ENCODE measurements at places on chromosomes 12 and 14.

GRCh38 chr12:109020146-109020795 lies 597 bp downstream of the SVOP start:
- DNase-seq, result no peak

GRCh38 chr12:82754856-82755255 lies 68.2 kb downstream of the TMTC2 start:
- DNase-seq, result no peak

GRCh38 chr12:123073292-123073691 lies 77.6 kb downstream of the PITPNM2 start:
- no peak for DNase-seq

GRCh38 chr12:118206107-118206412 lies 70.1 kb downstream of the PEBP1 start:
- DNase-seq, result no peak

GRCh38 chr12:6771091-6771495 lies 1.2 kb upstream of the LAG3 start:
- no peak for DNase-seq

- DNase-seq, result no peak
These were observed 11.7 kb downstream of the DAAM1 start for GRCh38 chr14:59200195-59200594.

DNA sequence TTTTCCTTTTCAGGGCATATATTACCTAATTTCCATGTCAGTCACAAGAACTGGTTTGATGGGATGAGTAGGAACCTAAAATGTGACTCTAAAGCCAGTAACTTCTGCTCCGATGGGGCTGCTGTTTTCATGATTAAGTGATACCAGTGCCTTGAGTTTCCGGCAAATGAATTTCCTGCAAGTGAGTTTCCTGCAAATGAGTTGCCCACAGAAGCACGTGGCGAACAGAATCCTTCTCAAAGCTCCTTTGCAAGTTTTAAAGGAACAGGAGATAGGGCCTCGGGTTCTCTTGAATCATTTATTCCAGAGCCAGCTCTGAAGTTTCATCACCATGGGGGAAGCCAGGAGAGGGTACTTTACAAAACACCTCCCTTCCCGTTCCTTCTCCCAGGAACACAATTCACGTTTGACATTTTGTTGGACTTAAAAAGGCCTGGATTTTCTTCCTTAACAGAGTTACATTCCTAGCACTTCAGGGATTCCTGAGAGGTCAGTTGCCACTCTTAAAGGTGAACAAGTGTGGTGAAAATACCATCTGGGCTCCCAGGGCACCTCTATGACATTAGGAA lies 2.2 kb upstream of the PPTC7 start:
- peak; percentile 36 for DNase-seq

DNA sequence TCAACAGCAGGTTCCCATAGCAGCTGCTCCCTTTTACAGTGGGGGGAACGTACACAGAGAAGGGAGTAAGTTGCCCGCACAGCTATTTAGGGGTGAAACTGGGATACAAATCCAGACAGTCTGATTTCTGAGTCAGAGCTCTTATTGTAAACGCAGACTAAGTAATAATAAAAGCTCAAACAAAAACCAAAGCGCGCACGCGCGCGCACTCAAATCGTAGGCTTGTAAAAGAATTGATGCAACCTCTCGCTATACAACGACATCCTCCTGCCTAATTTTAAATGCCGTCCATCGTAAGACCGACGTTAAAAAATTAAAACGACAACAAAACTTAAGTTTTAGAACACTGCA lies 747 bp upstream of the DACT1 start:
- DNase-seq, result no peak

GRCh38 chr14:22802860-22803686 lies 12.2 kb downstream of the SLC7A7 start:
- DNase-seq, result no peak

DNA sequence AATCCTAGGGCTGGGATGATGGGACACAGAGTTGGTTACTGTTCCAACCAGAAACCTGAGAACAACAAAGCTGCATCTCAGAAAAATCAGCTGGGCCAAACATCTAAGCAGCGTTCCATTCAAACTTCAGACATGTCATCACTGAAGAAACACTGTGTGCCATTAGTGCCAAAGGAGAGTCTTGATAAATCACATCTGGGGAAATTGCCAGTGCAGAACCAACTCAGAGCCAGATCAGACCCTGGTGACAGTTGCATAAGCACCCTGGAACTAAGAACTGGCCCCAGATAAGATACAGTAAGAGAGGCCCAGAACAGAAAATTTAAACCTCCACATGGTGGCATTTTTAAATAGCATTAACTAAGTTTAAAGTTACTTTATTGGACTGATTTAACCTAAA lies 482.8 kb downstream of the PRKD1 start:
- no peak for DNase-seq

- DNase-seq, result no peak
These were observed 81.6 kb downstream of the SPRING1 start for GRCh38 chr12:116656306-116656705.

GRCh38 chr14:24437020-24437735 lies 5.4 kb downstream of the SDR39U1 start:
- no peak for DNase-seq

DNA sequence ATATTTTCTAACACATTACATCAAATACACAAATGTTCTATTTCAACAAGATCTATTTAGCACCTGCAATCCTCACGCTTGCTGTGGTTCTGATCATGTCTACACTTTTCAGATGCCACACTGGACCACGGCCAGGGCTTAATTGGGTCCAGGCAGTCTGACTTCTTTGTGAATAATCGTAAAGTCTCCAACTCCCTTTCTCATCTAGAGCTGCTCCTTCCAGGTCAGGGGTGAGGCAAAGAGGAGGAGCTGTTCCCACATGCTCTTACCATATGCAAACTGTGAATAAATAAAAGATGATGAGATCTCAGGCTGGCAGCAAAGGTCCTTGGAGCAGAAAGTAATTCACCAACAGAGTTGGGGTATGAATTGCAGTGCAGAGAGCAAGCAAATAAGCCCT lies 316.6 kb downstream of the GLT1D1 start:
- no peak for DNase-seq

DNA sequence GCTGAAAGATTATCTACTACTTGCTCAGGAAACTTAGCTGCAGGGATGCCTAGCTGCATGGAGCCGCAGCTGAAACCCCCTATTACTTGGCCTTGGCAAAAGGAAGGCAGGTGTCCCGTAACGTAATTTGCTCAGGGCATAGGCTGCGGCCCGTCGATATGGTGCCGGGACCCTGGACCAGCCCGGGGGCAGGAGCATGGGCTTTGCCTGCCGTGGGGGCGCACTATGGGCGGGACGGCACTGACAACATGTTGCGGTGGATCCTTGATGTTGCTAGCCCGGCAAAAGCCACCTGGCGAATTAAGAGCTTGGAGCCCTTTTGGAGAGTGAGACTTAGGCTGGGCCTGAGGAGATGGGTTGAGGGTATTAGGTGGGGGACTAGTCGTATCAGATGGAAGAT lies 1551.2 kb downstream of the AACS start:
- DNase-seq, result no peak

DNA sequence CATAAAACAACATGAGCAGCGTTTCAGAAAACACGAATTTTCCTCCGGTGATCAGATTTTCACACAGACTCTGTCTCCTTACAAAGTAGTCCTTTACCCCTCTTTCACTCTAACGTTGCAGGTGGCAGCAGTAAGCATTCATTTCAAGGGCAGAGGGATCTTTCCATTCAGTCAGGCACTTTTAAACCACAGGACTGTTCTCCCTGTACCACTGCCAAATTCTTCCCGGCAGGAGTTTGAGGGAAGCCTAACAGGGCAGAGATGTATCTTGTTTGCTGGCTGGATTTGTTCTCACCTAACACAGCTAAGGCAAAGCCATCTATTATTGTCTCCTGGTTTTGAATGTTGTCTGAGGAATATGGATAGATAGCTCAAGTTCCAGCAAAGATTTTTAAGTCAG lies 1187.3 kb upstream of the SEL1L start:
- DNase-seq, result no peak

DNA sequence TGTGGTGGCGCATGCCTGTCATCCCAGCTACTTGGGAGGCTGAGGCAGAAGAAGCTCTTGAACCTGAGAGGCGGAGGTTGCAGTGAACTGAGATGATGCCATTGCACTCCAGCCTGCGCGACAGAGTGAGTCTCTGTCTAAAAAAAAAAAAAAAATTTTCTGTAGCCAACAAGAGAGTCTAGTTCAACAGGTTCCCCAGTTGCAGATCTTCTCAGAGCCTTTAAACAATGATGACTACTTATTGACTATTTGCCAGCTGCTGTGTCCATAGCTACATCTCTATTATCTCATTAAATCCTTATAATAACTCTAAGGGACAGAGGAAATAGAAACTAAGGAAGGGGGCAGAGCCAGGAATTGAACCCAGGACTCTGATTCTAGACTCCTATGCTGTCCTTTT lies 15.2 kb upstream of the MYL2 start:
- no peak for DNase-seq

DNA sequence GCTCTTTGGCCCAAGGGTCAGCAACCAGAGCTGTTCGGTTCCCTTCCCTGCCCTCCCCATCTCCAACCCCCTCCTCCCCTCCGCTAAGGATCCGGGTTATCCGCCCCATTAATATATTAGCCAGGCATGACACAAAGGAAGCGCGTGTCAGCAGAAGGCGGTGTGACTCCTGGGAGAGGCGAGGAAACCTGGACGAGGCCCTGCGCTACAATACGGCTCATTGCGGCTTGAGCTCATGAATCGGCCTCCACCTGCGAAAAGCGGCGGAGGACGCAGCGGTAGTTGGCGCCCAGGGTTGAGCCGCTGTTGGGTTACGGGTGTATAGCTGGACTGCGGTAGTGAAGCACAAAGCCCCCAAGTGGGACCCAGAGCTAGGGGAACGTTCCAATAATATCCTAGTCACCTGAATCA lies 9.9 kb downstream of the FOXA1 start:
- no peak for DNase-seq

- no peak for DNase-seq
These were observed 172.4 kb upstream of the NTF3 start for GRCh38 chr12:5259523-5259922.

GRCh38 chr12:116276652-116277466 lies 634 bp downstream of the MED13L start:
- DNase-seq, result peak; percentile 57

DNA sequence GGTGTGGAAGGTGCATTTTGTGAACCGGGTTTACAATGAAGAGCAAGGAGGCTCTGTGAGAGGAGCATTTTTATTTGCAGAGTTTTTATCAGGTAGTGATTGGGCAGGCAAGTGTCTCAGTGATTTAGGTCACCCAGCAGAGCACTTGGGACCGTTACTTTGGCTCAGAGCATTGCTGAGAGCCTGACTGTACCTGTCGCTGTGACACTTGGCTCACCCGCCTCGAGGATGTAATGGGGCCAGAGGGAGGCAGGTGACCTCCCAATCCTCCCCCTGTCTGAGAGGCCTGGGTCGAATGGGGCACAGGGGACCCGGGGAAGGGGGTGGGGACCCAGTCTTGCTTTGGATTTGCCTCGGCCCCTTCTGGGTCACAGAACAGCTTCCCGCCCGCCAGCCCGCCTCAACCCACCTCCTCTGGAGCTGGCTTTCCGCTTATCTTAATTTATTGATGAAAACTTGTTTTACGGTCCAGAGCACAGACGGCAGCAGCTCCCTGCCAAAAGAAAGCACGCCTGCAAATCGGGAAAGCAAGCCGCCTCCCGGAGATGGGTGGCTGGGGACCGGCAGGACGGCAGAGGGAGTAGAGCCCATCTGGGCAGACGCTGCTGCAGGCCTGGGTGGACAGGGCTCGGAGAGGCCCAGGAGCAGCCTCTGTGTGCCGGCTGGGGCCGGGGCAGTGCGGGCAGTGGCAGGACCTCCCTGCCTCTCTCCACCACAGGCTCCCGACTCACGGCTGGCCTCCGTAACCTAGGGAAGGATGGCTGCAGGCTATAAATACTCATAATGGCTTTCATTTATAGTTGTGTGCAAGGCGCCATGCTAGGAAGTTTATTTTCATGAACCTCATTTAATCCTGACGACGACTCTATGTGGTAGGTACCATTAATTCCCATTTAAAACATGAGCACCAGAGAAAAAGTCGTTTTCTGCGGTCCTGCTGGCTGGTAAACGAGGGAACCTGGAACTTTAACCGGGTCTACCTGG lies 187.1 kb downstream of the TSPAN9 start:
- no peak for DNase-seq

DNA sequence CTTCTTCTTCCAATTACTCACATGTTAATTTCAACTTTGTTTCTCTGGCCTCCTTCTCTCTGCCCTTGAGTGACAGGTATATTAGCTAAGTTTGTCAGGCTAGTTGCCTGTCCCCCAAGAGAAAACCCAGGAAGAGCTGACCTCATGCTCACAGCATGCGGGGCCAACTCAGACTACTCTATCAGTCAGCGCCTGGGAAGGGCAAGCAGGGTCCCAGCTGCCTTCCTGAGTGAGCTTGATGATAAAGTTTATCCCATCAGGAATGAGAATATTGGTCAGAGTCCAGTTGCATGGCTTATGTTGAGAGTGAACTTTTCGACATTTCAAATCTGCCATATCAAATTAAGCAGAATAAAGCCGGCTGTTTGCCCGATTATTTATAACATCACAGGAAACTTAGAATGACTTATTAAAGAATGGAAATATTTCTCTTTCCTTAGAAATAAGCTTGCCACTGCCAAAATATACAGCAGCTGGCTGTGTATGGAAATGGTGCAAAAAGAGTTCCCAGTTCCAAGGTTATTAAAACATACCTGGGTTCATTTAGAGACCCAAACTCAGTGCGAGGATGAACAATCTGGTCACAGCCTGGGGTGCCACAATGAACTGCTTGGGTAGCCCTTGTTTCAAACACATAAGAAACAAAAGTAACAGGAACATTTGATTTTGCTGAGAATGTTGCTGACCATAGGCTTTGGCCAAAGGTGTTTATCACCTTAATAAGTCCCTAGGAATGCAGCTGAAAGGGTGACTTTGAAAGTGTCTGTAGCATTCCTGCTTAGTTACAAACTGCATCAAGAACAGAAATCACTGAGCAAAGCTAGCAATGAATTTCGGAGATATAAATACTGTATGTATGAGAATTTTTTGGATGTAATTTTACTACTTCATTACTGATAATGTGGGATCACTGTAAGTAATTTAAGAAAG lies 1553.8 kb upstream of the FLRT2 start:
- DNase-seq, result no peak

- no peak for DNase-seq
These were observed 14.1 kb downstream of the CYP46A1 start for GRCh38 chr14:99698236-99698635.

DNA sequence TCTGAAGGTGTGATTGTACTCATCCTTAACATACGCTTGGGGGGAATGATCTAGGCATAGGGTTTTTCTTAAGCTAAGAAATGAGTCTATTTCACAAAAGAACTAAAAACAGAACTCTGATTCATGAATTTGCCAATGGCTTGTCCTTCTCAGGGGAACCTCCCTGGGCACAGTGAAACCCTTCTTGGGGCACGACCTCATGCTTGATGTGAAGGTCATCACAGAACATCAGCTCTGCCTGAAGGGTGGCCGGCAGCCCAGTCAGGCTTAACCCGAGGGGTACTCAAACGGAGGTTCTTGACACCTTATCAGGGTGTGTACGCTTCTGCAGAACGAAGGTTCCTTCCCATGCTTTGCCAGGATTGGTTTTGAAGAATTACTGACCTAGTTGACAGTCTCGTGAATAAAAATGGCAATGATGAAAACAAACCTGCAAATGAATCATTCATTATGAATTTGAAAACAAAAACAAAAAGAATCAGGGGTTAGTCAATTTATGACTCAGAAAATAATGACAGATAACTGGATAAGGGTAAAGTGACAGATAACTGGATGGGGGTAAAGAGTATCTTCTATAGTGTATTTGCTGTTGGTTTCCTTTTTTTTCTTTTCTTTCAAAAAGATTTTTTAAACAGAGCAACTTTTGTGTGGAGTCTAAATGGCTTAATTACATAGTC lies 86.4 kb downstream of the GALNT8 start:
- DNase-seq, result no peak

- no peak for DNase-seq
These were observed 9.4 kb downstream of the ANKRD9 start for GRCh38 chr14:102500158-102500662.

- DNase-seq, result no peak
These were observed 180.3 kb downstream of the IPO8 start for GRCh38 chr12:30515351-30515750.

All from stimulated activated naive CD4-positive, alpha-beta T cell treated with Interleukin-2 at 50 U/mL for 16 hours (primary cell).